ENCODE measurements at places on chromosomes 7 and 10.

DNA sequence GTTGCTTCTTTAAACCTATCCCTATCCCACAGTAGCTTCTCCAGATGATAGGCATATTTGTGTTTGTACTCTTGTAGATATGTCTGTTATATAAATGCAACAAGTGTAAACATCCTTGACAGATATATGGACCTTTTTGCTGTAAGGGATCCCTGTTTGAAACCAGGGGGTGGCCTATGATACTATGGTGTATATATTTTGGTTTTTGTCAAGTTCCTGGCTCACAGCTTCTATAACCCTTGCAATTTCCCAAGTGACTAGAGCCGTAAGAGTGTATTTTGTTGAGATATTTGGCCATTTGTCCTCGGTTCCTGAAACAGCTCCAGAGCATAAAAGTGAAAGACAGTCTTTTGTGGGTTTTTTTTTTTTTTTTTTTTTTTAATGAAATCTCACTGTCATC is 9.7 kb downstream of the COMTD1 start:
- DNase-seq = no peak

- DNase-seq = no peak
Observed at GRCh38 chr10:73997461-73997786, 492 bp upstream of the VCL start.

GRCh38 chr10:123958241-123958640 is 66.6 kb upstream of the CPXM2 start:
- DNase-seq = no peak

GRCh38 chr10:66767707-66768106 is 158.1 kb upstream of the LRRTM3 start:
- DNase-seq = no peak

GRCh38 chr10:121137533-121137932 is 286.4 kb downstream of the WDR11 start:
- no peak for DNase-seq

DNA sequence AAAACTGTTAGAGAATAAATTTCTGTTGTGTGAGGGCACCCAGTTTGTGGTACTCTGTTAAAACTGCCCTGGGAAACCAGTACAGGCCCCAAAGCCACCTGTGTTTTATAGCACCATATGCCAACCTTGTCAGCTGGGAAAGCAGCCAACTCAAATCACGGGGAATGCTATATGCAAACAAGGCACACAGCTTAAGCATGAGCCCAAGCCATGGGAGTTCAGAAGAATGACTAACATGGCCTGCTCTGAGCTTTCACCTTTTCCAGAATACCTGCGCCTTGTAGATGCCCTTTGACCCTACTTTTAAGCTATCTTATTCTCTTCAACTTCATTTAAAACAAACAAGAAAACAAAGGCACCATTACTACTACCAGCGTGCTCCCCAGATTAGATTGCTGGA is 5.5 kb upstream of the SLC25A13 start:
- no peak for DNase-seq

DNA sequence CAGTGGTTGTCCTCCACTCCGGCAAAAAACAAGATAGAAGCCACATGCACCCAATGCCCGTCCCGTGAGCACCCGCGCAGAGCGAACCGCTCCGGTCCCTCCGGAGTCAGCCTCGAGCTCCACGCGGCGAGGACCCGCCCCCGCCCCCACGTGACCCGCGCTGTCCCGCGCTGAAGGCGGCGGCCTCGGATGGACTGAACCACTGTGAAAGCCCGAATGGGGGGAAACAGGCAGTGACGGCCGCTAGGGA is 766 bp upstream of the EIF3B start:
- DNase-seq = peak; percentile 92

DNA sequence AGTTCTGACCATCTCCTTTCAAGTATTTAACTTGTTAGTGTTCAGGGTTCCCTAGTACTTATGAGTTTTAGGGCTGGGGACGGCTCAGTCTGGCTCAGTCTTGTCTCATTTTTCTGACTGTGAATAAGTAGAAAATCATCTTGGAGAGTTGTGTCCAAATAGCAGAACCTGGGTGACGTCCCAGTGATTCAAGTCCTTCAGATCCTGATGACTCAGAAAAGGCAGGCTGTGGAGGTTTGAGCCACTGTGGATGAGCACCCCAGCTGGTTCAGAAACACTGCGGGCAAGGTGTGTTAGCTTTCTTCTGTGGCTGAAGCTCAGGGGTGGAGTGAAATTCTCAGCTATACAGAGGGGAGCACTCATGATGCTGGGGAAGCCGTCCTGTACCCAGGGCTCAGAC is 154.4 kb upstream of the NPY start:
- no peak for DNase-seq

DNA sequence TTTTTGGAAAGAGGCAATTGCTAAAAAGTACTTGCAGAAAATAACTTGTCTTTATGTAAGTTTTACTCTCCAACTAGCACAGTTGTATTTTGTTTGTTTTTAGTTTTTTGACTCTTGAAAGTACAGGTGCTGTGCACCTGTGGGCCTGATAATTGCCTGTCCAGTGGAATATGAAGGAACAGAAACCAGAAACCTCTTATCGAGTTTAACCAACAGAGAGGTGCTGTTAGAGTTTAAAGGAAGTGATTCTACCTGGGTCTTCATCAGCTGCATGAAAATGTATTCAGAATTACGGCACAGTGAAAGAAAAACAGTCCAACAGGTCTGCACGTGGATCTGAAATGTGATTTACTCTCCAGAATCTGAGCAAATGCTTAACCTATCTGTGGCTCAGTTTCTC is 326.6 kb upstream of the POM121L12 start:
- DNase-seq = no peak

- no peak for DNase-seq
Observed at GRCh38 chr7:29879609-29880008, 73.3 kb downstream of the WIPF3 start.

GRCh38 chr10:30992681-30993080 is 39.0 kb downstream of the ZNF438 start:
- no peak for DNase-seq

GRCh38 chr7:22393913-22394729 is 37.2 kb upstream of the RAPGEF5 start:
- DNase-seq = no peak

GRCh38 chr10:73909540-73910115 is 1.3 kb upstream of the PLAU start:
- no peak for DNase-seq

GRCh38 chr7:16647435-16647960 is 1.5 kb downstream of the BZW2 start:
- peak; percentile 21 for DNase-seq

- DNase-seq = peak; percentile 4
Observed at GRCh38 chr10:56823849-56824248, 462.8 kb upstream of the ZWINT start.

- no peak for DNase-seq
Observed at GRCh38 chr10:13636776-13637175, 50.0 kb downstream of the PRPF18 start.

DNA sequence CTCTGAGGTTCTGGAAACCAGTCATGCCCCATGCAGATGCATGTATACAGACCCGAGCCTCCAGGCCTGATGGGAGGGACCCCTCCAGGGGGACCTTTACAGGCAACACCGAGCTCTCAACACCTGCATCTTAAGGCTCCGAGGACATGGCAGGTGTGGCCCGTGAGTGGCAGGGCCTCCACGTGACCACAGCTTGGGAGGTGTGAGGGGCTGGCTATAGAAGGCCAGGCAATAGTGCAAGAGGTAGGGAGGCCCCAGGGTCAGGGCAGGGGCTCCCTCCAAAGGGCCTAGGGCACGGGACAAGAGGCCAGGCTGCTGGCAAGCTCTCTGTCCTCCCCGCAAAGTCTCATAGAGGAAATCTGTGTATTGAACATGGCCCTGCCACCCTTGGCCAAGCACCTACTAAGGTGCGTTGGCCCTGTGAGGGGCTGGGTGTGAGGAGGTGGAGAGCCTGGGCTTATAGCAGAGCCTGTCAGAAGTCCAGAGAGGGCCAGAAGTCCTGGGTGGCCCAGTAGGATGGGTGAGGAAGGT is 134.2 kb downstream of the PTPN20 start:
- no peak for DNase-seq

- DNase-seq = no peak
Observed at GRCh38 chr10:110782616-110783015, 89.1 kb upstream of the PDCD4 start.

- DNase-seq = no peak
Observed at GRCh38 chr10:101061624-101062231, at the start of gene KAZALD1. Gene KAZALD1 (plus strand): TSS chr10:101061989. CDS start chr10:101062593, 604 bp downstream.

DNA sequence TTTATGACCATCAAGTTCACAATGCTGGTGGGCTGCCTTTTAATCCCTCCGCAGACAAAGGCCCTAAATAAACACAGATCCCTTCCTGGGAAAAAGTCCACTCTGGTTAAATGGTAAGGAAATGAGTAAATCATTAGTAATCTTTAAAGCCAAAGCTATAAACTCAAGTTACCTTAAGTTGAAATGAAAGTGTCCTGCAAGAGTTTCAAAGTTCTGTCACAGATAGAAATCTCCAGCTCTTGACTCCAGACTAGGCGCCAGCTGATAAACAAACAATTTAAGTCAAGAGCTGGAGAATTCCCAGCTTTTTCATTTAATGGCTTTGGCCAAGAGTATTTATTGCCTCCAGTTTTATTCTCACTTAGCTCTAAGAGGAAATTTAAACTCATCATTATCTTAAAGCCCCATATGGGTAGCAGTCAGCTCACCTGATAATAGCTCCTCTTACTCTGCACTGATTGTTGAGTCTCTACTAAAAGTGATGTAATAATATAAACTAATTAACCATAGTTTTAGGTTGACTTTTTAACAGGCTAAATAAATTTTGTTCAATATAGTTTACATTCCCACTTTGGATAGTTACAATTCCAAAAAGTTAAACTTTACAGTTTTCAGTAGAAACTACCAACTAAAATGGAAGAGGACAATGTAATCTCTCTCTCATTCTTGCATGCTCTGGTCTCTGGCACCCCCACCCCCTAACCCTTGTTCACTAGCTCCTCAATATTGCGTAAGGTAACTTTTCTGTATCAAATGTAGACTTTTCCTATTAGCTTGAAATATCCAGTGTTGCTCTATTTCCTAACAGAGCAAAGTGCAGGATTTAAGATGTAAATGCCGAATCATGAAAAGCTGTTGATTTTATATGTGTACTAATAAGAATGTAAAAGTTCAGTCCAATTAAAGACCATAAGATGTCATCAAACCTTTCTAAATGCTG is 56.1 kb downstream of the HIBADH start:
- no peak for DNase-seq

- DNase-seq = no peak
Observed at GRCh38 chr7:39144420-39144819, 166.7 kb downstream of the POU6F2 start.

- DNase-seq = peak; percentile 91
Observed at GRCh38 chr10:67790534-67791408, 47.2 kb downstream of the DNAJC12 start.

DNA sequence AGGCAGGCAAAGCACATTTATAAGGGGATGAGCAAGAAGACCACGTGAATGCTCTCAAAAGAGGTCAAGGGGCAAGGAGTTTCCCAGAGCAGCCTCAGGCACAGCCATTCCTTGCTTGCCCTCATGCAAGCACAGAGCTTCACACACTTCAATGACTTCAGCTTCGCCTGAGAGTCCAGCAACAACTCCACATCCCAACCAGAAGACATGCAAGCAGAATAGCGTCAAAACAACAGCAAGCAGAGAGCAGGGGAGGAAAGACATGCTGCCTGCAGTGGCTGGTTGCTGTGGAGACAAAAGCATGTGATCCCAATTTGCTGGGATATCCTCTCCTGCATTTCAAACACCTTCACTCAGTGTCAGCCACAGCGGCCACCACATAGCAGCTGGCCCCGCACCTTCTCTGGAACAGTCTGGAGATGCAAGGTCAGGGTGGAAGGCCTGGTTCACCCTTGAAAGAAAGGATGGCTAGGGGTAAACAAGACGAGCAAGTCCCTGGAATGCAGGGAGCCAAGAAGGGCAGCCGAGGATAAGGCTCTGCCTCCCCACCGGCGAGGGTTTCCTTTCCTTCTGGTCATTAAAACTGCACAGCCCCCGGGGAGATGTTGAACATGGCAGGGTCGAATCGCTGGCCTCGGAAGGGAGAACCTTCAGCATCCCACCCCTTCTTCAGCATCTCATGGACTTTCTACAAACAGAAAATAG is 60.2 kb upstream of the CAMK2B start:
- DNase-seq = no peak

DNA sequence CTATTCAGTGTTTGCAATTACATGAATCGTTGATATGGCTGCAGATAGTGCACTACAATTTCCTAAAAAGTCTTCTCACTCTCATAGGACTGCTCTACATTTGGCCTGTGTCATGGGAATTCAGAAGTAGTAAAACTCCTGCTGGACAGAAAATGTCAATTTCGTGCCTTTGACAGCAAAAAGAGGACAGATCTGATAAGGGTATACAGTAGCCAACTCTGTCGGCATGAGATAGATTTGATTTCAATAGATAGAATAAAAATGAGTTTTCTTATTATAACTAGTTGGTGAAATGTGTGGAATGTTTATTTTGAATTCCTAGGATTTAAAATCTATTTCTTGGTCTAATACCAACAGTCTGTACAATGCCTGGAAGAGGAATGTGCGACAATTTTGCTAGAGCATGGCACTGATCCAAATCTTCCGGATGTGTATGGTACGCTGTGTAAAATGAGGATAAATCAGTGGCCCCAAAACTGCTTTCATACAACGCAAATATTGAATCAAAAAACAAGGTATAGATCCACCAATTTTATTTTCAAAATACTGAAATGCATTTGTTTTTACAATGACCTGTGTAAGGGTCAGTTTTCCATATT is 133.5 kb upstream of the CDK13 start:
- no peak for DNase-seq

- DNase-seq = no peak
Observed at GRCh38 chr10:65618126-65618525, 1307.7 kb upstream of the LRRTM3 start.

DNA sequence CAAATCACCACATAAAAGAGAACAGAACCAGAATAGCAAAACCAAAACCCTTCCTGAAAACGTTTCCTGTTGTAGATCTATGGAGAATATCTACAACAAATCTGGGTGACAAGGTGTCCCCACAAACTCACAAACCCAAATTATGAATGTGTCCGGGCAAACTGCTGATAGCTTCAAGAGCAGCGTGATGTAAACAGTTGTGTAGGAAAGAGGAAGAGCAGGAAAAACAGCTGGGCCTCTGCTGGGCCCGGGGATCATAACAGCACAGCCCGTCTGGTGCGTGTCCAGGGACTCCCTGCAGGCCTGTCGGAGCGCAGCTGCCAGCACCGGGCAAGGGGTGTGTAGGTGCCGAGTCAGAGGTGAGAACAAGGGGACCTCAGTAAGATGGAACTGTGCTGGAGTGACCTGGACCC is 53.7 kb downstream of the KCNH2 start:
- DNase-seq = no peak

GRCh38 chr7:2637505-2638223 is 5.9 kb downstream of the TTYH3 start:
- no peak for DNase-seq

GRCh38 chr7:29194206-29194593 is 375 bp upstream of the CHN2 start:
- DNase-seq = no peak
